ENCODE measurements at places on chromosomes 16 and 17. TPM values are rescaled to one million over a fixed set of nuclear protein-coding genes. Genes with fewer than 3 reads are reported as not detected.
A peak's percentile ranks its signal among the peaks of the same experiment; 100 is the strongest.

The CACNG1 gene
- not detected for total RNA-seq

The TBC1D28 gene
- total RNA-seq: not detected

The CCL16 gene
- not detected for total RNA-seq

The ASPA gene
- 7.1 TPM for total RNA-seq

The SKAP1 gene
- total RNA-seq: 3.0 TPM

The HASPIN gene
- total RNA-seq: 1.9 TPM

The MPV17L gene
- total RNA-seq: 1.5 TPM

The HLF gene
- 9.9 TPM for total RNA-seq

The FAM171A2 gene
- total RNA-seq: 4.3 TPM

DNA sequence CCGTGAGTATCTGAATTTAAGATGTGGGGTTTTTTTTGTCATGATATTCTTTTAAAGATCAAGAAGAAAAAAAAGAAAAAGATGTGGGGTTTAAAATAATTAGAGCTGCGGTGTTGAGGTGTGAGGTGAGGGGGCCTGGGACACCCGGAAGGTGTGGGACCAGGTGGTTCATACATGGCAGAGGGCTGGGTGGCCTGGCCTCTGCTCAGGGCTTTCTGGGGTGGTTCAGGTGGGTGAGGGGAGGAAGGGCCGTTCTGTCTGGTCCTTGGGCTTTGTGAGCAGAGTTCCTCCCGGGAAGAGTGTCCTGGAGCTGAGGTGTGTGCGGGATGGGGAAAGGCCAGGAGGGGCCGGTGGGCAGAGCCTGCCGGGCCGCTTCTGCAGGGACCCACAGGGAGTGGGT is 5.0 kb downstream of the PRSS27 start:
- DNase-seq: no peak

DNA sequence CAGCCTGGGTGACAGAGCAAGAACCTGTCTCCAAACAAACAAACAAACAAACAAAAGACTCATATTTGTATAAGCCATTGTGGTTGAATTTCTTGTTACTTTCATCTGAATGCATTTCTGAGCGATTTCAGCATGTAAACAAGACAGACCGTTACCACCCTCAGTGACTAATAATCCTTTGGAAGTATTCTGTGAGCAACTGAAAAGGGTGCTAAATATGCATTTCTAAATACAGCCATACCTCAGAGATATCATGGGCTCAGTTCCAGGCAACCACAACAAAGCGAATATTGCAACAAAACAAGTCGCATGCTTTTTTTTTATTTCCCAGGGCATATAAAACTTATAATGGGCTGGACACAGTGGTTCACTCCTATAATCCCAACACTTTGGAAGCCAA is 109.0 kb downstream of the USP31 start:
- DNase-seq: no peak

DNA sequence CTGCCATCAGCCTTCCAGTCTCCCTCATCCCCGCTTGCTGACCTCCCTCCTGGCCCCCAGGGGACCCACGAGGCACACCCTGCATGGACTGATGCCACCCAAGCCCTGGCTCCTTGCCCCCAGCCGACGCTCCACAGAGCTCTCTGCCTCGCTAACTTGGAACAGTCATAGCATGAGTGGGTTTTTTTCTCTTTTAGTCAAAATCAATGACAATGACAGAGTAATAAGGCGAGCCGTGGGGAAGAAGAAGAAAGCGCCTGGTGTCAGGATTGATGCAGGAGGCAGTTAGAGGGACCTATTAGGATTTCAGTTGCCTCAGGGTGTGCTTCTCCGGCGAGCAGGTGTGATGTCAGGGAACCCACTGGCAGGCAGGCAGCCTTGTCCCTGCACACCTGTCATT is 176.3 kb upstream of the TNRC6C start:
- DNase-seq: no peak

GRCh38 chr17:7559320-7560171 is 996 bp downstream of the TNFSF13 start:
- no peak for DNase-seq

- peak; percentile 69 for DNase-seq
These were observed 15.0 kb upstream of the SCIMP start for GRCh38 chr17:5249615-5250014.

DNA sequence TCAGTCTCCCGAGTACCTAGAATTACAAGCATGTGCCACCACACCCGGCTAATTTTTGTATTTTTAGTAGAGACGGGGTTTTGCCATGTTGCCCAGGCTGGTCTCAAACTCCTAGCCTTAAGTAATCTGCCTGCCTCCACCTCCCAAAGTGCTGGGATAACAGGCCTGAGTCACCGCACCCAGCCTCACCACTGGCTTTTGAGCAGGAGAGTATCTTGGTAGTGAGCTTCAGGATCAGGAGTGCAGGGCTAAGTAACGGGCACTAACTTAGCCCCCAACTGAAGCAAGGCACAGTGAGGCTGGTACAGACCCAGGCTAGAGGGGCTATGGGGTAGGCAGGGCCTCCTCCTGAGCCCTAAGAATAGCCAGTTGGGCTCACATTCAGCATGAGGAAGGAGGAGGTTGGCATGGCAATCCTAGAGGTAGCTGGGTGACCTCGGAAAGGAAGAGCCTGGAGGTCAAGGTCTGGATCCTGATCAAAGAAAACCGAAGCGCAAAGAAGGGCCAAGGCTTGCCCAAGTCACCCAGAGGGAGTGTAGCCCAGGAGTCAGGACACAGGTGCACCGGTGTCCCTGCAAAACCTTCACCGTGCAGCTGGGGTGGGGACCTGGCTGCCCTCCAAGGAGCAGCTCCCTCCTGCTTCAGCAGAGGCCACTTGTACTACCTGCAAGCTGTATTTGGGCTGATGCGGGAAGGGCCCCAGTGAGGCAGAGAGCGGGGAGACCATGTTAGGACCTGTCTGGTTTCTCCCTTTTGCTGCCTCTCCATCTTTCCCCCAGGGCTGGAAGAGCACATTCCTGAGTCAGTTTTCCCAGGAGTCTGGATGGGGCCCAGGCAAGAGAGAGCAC is 1.3 kb upstream of the ADGRG5 start:
- DNase-seq: no peak

DNA sequence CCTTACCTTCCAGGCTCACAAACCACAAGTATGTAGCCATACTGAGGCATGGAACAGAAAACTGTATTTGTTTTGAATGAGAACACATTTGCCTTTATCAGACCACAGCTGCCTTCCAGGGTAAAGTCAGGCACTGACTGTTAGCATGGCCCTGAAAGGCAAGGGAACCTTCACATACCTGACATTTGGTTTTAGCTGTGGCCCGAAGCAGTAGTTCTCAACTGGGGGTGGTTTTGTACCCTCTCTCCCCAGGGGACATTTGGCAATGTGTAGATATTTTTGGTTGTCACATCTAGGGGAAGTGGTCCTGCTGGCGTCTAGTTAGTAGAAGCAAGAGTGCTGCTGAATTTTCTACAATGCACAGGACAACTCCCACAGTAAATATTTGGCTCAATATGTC is 9.2 kb downstream of the HERPUD1 start:
- DNase-seq: no peak

DNA sequence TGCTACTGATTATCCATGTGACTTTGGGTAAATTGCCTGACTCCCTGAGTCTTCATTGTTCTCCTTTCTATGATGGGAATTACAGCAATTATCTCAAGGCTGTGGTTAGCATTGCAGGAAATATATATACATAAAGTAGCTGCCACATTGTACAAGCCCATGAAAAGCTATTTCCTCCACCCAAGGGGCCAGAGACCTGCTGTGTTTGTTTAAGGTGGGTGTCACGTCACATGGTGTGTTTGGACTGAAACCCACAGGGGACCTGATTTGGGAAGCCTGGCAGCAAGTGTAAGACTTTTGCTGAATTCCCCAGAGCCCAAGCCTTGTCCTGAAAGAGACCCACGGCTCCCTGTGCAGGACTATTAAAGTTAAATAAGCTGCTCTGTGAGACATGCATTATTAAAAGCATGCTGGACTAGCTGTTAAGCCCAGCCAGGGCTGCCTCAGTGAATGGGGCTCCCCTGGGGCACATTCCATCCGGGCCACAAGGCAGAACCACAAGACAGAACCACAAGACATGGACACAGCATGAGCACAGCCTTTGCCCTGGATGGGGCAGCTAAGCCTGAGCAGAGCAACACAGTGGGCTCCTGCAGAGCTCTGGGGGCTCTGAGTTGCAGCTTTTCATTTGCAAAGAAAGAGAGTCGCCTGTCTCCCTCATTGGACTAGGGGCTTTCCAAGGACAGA is 148.9 kb downstream of the SPACA3 start:
- no peak for DNase-seq

- no peak for DNase-seq
These were observed 94.4 kb downstream of the NCOR1 start for GRCh38 chr17:16120937-16121336.

GRCh38 chr17:3594976-3595375 is 14.2 kb downstream of the TRPV1 start:
- DNase-seq: no peak

- no peak for DNase-seq
These were observed 11.9 kb downstream of the ITGAM start for GRCh38 chr16:31271621-31272190.

DNA sequence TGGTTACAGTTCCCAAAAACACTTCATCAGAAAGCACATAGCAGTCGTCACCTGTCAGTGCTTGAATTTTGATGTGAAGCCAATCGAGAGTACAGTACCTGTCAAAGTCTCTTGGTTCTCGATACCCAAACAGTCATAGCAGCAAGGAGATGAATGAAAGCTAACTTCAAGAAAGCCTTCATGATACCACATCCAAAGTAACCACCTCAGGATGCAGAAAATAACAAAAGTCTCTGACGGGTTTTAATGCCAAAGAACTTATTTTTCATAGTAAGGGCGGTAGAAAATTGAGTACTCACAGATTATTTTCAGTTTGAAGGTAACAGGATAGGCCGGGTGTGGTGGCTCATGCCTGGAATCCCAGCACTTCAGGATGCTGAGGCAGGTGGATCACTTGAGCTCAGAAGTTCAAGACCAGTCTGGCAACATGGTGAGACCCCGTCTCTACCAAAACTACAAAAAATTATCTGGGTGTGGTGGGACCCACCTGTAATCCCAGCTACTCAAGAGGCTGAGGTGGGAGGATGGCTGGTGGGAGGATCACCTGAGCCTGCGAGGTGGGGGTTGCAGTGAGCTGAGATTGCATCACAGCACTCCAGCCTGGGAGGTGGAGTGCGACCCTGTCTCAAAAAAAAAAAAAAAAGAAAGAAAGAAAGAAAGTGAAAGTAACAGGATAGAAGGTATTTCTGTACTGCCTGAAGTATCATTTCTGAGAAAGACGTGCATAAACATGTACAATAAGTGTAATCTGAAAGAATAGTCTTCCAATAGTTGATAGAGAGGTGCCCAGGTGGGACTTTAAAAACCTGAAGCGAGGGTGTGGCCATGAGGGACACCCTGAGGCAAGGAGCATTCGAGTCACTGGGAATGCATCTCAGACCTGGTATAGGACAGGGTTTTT is 15.4 kb downstream of the MFSD11 start:
- DNase-seq: no peak

- DNase-seq: no peak
These were observed 6.1 kb downstream of the PECAM1 start for GRCh38 chr17:64384253-64385186.

GRCh38 chr17:76142039-76142584 is 1.1 kb upstream of the FOXJ1 start:
- DNase-seq: peak; percentile 41

GRCh38 chr17:60909405-60909804 is 231.8 kb downstream of the BCAS3 start:
- DNase-seq: no peak

Data from left lung (tissue), 14 donors.